ENCODE measurements at places on chromosomes 11 and 22.

DNA sequence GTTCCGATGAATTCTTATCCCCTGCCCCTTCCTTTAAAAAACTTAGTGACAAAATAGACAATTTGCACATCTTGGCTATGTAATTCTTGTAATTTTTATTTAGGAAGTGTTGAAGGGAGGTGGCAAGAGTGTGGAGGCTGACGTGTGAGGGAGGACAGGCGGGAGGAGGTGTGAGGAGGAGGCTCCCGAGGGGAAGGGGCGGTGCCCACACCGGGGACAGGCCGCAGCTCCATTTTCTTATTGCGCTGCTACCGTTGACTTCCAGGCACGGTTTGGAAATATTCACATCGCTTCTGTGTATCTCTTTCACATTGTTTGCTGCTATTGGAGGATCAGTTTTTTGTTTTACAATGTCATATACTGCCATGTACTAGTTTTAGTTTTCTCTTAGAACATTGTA lies 12.0 kb downstream of the CCND1 start:
- no peak for DNase-seq

DNA sequence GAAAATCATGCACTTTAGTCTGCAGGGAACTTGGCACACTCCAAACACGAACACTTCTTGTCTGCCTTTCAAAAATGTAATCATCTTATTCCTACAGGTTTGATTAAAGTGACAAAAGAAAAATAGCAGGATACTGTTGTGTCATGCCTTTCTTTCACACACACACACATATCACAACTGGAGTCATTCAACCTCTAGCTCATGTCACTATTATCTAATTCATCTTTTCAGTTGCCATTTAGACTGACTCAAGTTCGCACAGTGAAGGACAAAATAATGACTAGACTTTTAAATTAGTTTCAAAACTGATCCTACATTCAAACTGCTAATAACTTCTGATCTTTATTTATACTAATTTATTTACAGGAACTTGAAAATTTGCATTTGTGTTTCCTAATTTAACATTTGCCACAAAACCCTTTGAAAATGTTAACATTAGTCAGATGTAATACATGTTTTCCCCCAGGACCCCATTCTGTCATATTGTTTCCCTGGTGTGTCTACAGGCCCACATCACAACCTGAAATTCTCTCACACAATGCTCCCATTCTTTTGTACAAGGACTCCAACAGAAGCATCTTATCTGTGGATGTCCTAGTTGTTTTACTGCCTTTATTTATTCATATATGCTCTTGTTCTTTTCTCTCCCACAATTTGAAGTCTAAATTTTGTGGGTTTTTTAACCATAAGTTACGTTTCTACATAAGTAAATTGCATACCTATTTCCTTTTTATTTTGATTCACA lies 171.1 kb downstream of the GRIA4 start:
- no peak for DNase-seq

- no peak for DNase-seq
These were observed 688.5 kb downstream of the TBC1D22A start for GRCh38 chr22:47450876-47451475.

- peak; percentile 91 for DNase-seq
These were observed 20.8 kb upstream of the ARRB1 start for GRCh38 chr11:75371949-75372876.

- DNase-seq: no peak
These were observed 2.4 kb upstream of the GDPD5 start for GRCh38 chr11:75527938-75528735.

GRCh38 chr11:93570759-93571413 lies 27.7 kb upstream of the SMCO4 start:
- DNase-seq: peak; percentile 59

DNA sequence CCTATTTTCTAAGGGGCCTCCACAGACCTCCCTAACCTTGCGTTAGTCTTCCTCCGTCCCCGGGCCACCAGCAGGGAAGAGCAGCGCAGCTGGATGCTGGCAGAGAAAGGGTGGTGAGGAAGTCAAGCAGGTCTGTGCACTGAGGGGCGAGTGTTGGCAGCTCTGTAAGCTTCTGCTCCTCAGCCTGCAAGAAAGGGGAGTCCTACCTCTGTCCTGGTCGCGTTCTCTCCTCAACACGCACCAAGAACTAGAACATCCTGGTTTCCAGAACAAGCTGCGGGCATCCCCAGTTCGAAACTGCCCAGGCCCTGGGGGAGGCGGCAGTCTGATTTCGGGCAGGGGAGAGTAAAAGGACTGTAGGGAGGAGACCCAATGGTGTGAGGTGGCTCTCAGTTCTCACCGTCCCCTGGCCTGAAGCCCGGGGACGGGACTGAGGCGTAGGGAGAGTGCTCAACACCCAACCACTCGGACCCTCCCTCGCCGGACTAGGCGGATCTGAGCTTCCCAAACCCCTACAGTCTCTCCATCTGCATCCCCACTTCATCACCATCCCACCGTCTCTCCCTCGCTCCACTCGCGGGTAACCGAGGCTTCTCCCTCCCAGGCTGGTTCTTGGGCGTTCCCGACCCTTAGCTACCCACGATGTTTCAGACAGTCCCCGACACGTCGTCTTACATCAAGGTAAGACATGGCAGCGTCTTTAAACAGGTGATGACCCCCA lies 7.7 kb upstream of the FLI1 start:
- no peak for DNase-seq

- DNase-seq: no peak
These were observed 41.7 kb downstream of the THAP12 start for GRCh38 chr11:76339221-76339620.

- no peak for DNase-seq
These were observed 1.6 kb upstream of the MAP4K2 start for GRCh38 chr11:64804346-64805210.

- DNase-seq: no peak
These were observed 2.3 kb upstream of the ANKRD13D start for GRCh38 chr11:67286621-67287333.

DNA sequence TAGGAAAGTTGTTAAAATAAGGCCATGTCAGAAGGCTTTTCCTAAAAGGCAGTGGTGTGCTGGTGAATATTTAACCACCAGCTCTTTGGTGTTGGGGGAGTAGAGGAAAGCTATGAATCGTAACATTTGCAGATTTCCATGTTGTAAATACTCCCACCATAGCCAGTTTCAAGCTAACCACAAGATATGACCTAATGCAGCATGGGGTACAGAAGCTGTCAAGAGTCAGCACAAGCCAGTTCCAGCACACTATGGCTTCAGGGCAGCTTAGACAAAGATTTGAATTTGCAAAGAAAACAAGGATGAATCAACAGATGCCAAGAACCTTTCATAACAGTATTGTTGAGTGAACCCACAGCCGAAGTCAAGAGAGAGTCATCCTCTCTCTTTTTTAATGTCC lies 40.0 kb downstream of the COMMD9 start:
- DNase-seq: peak; percentile 97

DNA sequence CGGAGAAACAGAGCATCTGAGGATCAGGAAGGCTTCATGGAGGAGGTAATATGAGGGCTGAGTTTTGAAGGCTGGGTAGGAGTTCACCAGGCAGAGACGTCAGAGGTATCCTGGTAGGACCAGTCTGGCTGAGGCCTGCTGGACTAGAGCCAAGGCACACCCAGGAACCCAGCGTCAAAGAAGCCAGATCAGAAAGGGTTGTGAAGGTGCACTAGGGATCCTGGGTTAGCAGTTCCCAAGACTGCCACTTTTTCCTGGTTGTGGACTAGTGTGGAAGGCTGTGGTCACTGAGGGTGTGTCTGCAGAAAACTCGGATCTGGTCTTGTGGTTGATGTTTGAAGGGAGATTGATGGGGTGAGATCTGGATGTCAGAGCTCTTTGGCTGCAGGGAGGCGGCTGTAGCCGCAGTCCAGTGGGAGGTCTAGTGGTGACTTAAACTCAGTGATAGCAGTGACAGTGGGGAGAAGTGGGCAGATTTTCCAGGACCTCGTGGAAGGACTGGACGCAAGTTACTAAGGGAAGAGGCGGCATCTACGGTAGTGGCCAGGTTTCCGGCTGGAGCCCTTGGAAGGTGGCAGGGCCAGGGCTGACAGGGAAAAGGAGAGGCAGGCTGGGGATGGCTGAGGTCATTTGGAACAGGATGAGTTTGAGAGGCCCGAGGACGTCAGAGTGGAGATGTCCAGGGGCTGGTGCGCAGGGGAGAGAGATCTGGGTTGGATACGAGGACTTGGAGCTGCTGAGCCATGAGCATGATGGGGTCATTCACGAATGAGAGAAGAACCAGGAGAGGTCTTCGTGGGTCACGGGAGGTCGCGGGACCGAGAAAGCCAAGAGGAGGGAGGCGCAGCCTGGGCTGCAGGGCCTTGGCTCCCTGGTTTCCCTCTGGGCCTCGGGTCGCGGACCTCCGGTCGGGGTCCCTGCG lies 10.9 kb downstream of the RELA start:
- peak; percentile 78 for DNase-seq

GRCh38 chr22:29204455-29205183 lies 1.1 kb upstream of the EMID1 start:
- no peak for DNase-seq

DNA sequence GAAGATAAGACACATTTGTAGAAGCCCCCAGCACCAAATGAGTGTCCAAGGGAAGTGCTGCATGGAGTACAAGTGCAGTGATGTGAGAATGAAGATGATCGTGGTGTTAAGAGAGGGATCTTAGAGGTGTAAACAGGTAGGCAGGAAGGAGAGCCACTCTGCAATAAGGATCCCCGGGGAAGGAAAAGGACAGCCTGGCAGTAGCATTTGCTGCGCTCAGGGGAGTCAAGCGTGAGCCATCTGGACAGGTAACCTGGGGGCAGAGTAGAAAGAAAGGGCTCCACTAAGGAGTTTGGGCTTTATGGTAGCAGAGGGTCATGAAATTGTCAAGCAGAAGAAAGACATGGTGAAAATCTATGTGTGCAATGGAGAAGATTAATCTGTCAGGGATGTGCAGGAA lies 587.2 kb downstream of the BUD13 start:
- no peak for DNase-seq

GRCh38 chr11:113277907-113278306 lies 36.5 kb upstream of the TTC12 start:
- DNase-seq: no peak

GRCh38 chr11:119845756-119846155 lies 116.8 kb upstream of the NECTIN1 start:
- DNase-seq: peak; percentile 92

- no peak for DNase-seq
These were observed 22.7 kb downstream of the KCNJ4 start for GRCh38 chr22:38432264-38432663.

DNA sequence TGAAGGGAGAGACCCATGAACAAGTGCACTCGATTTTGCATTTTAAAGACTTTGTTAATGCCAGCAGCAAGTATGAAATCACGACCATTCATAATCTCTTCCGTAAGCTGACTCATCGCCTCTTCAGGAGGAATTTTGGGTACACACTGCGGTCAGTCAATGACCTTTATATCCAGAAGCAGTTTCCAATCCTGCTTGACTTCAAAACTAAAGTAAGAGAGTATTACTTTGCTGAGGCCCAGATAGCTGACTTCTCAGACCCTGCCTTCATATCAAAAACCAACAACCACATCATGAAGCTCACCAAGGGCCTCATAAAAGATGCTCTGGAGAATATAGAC lies 5.9 kb downstream of the SERPIND1 start:
- DNase-seq: peak; percentile 59

GRCh38 chr11:118673361-118674081 lies 5.9 kb downstream of the TREH start:
- DNase-seq: no peak

GRCh38 chr22:21718499-21718898 lies 17.1 kb downstream of the YPEL1 start:
- DNase-seq: peak; percentile 47

DNA sequence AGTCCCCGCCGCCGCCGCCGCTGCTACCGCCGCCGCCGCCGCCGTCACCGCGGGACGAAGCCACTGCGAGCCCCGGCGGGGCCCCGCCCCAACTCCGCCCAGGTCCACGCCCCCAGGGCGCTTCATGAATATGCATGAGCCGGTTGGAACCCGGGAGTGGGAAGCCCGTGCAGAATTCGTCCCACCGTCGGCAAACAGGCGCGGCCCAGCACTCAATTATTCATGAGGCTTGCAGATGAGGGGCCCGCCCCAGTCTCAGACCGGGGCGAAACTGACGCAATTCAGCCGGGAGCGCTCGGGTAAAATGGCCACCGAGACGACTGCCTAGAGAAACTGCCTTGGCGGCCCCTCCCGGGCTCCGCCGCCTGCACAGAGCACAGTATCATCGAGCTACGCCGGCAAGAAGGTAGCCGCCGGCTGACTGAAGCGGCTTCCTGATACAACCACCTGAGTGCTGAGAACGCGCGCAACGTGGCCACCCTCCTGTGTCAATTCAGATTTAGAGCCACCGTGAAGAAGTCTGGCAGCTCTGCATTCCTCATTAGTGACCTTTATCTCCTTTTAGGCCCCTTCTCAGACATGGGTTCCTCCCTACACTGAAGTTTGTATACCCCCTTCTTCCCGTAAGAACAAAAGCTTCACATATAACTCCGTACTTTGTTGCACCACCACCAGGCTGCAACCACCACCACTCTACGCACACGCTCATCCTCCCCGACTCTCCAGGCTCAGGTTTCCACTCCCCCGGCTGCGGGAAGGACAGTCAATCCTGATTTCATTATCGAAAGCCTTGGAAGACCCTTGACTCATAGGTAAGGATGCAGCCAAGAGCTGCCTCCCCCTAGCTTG lies at the start of gene TNKS1BP1:
TNKS1BP1 (minus strand) TSS at position 67 of the 849 bp plus-strand sequence. CDS start 3,067 bp downstream, outside the sequence.
- peak; percentile 89 for DNase-seq

GRCh38 chr11:48029681-48030290 lies 49.4 kb downstream of the PTPRJ start:
- no peak for DNase-seq

- no peak for DNase-seq
These were observed 80.7 kb upstream of the NAV2 start for GRCh38 chr11:19631712-19632498.

DNA sequence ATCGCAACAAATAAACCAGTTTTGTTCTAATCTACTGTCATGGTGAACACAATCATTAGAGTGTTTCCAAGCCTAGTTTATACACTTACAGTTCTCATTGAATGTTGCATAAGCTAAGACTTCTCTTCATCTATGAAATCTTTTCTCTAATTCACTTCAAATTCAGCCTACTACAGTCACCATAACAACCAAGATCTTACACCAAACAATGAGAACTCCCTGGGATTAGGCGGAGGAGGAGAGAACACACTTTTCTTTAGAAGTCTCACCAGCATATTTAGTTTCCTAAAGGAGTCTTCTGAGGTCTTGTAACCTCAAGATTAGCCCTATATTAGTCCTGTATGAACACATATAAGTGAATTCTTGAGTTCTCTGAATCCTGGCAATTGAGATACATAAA lies 1889.7 kb downstream of the LRRC4C start:
- no peak for DNase-seq

- no peak for DNase-seq
These were observed 1.2 kb upstream of the TMEM45B start for GRCh38 chr11:129814244-129815014.

DNA sequence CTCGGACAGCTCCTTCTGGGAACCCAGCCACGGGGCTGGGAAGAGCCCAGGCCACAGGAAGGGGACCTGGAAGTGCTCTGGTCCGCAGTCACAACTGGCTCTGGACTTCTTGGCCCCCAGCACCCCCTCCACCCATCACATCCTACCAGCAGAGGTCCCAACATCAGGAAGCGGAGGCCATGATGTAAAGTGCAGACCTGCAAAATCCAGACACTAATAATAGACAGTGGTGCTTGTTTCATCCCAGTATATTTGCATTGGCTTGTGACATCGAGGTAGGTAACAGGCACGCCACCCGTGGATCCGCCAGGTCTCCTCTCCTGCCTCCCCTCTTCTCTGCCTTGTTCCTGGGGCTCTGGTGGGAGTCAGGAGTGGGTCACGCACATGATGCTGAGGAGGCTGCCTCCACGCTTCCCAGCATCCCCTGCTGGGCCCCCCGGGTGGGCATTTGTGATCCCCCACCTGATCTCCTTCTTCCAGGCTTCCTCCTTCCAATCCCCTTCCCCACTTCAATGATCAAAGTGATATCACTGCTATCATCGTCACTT lies 1454.0 kb downstream of the BRD1 start:
- no peak for DNase-seq

All from bronchial epithelial cell (primary cell).